ENCODE measurements at places on chromosomes 5 and 9. TPM values are rescaled to one million over a fixed set of nuclear protein-coding genes. Genes with fewer than 3 reads are reported as not detected.
A peak's percentile ranks its signal among the peaks of the same experiment; 100 is the strongest.

The EIF4E1B gene
- total RNA-seq: not detected

DNA sequence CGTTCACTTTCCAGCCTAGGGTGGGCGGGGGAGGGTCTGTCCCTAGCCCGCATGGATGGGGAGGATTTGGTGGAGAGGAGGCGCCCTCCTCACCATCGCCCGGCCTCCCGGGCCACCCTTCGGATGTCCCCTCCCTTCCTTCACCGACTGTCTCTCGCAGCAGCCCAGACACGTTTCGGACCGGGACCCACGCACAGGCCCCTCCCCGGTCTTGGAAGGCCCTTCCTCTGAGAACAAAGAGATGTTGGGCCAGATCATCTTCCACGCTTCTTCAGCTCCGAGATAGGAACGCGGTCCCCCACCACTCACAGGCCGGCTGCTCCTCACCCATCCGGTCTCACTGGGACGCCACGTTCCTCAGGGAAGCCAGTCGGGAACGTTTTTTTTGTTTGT lies 640 bp upstream of the DPM2 start:
- DNase-seq: no peak

GRCh38 chr5:55692106-55692417 lies 20.1 kb downstream of the SLC38A9 start:
- no peak for DNase-seq

DNA sequence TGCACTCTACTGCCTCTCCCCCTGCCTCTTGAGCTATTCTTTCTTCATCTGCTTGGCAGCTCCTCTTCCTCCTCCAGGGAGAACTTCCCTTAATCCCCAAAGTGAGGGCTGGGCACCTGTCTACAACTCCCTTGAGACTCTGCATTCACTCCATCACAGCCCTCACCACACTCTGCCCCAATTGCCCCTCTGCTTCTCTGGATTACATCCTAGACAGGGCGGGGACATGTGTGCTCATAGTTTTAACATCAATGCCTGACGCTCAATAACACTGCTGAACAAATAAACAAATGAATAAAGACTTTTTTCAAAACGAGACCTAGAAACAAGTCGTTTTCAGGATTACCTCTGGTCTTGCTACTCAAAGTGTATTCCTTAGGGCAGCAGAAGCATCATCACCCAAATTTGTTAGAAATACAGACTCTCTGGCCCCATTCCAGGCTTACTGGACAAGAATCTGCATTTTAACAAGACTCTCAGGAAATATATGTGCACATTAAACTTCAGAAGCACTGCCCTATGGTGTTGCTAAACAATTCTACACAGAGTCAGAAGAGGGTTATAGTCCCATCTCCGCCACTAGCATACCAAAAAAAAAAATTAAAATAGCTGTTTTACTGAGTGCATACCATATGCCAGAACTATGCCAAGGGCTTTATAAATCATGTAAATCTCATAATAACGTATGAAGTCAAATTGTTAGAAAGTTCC lies 115.6 kb downstream of the CDK5RAP2 start:
- DNase-seq: no peak

DNA sequence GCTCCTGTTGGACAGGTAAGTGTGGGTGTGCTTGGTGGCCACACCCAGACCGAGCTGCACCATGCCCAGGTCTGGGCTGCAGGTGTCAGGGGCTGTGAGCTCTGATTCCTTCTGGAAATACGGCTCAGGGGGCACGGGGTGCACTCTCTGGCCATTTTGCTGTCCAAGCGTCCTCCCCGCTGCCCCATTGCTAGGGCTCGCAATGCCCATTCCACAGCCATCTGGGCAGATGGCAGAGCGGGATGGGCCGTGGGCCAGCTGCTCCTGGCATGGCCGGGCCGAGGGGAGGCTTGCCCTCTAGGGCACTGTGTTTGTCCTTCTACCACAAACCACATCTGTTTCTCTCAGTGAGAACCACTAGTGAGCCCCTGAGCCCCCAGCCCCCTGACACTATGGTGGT lies 67.9 kb upstream of the RXRA start:
- DNase-seq: no peak

GRCh38 chr9:20398536-20399338 lies 223.6 kb downstream of the MLLT3 start:
- DNase-seq: no peak

DNA sequence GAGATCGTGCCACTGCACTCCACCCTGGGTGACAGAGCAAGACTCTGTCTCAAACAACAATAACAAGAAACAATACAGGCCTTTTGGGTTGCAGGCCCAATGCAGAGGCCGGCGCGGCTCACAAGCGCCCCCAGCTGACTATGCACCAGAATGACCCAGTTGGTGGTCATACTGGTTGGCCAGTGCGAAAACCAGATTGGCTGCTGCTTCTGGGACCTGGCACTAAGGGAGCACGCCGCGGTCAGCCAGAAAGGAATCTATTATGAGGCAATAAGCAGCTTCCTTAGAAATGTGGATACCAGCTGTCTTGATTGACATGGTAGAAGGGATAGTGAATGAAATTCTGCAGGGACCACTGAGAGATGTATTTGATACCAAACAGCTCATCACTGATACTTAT lies 35.0 kb downstream of the RANBP17 start:
- no peak for DNase-seq

The FIBCD1 gene
- total RNA-seq: 0.52 TPM

The PTPRD gene
- total RNA-seq: 85.4 TPM

GRCh38 chr9:86408121-86408520 lies 53.9 kb upstream of the TUT7 start:
- no peak for DNase-seq

The ADGRV1 gene
- total RNA-seq: 0.35 TPM

DNA sequence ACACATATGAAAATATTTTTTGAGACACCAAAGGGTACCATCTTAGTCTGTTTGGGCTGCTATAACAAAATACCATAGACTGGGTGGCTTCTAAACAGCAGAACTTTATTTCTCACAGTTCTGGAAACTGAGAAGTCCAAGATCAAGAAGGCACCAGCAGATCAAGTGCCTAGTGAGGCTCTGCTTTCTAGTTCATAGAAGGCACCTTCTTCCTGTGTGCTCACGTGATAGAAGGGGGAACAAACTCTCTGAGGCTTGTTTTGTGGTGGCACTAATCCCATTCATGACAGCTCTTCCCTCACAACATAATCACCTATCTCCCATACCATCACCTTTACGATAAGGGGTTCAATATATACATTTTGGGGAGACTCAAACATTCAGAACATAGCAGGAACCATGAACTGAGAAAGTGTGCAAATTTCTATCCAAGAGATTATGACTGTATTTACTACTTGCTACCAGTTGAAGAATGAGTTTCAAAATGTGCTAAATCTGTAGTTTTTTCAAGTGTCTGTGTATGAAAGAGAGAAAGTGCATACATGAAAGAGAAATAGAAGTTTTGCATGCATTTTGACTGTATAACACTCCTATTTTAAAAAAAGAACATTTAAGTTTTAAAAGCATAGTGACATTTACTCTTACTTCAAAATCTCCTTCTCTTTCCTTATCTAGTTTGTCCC lies 207.3 kb downstream of the PARP8 start:
- DNase-seq: no peak

The ABLIM3 gene
- 17.5 TPM for total RNA-seq

- DNase-seq: peak; percentile 90
These were observed 515.6 kb upstream of the ST8SIA4 start for GRCh38 chr5:101418713-101419118.

GRCh38 chr5:107217721-107218130 lies 453.0 kb downstream of the EFNA5 start:
- peak; percentile 76 for DNase-seq

The IL4 gene
- not detected for total RNA-seq

GRCh38 chr9:127968700-127969383 lies 11.9 kb downstream of the EEIG1 start:
- peak; percentile 76 for DNase-seq

The TICAM2 gene
- total RNA-seq: 6.9 TPM

GRCh38 chr5:54794135-54794975 lies 191.0 kb downstream of the ESM1 start:
- DNase-seq: no peak

The TCF7 gene
- total RNA-seq: 2.0 TPM

DNA sequence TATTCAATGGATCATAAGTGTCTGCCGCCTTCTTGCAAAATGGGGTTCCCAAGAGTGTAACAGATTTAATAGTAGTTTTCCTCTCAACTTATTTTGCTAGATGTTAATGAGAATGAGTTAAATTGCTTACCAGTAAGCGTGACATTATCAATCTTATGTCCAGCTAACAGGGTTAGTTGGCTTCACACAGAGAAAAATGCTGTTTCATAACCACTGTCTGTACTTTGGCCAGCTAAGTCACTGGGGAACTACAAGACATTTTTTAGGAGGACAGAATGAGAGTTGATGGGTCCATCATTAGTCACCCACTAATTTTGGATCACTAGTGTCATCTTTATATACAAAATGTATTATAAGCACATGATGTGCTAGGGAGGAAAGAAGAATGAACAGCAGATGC lies 1.4 kb downstream of the CDC37L1 start:
- peak; percentile 58 for DNase-seq

The IFNB1 gene
- not detected for total RNA-seq

- peak; percentile 81 for DNase-seq
These were observed 46.1 kb upstream of the RIC1 start for GRCh38 chr9:5582835-5583195.

The SNX30 gene
- total RNA-seq: 20.7 TPM
